Inflammatory macrophage treated with lipopolysaccharide for 4 hours (primary cell): ENCODE measurements at places on chromosomes 7 and 10.

DNA sequence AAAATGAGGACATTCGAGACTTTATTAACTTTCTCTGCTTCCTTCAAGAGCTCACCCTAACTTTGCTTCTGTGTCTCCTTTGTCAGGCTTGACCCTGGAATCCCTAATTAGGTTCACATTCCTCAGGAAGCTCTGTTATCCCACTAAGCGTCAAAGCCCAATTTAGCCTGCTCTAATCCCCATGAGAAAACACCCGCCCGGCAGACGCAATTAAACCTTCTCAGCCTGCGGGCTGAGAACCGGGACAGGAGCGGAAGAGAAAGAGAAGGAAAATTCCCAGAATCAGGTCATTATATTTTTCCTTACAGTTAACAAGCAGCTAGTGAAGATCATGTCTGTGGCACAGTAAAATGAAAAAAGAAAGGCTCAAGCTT is 93.0 kb downstream of the TNS3 start:
- no peak for DNase-seq

- no peak for DNase-seq
Measured at GRCh38 chr10:28276384-28276783, 26.5 kb downstream of the MPP7 start.

GRCh38 chr10:14093730-14094484 is 236.8 kb downstream of the FRMD4A start:
- DNase-seq: peak; percentile 15

- no peak for DNase-seq
Measured at GRCh38 chr7:115094163-115094562, 172.3 kb downstream of the MDFIC start.

DNA sequence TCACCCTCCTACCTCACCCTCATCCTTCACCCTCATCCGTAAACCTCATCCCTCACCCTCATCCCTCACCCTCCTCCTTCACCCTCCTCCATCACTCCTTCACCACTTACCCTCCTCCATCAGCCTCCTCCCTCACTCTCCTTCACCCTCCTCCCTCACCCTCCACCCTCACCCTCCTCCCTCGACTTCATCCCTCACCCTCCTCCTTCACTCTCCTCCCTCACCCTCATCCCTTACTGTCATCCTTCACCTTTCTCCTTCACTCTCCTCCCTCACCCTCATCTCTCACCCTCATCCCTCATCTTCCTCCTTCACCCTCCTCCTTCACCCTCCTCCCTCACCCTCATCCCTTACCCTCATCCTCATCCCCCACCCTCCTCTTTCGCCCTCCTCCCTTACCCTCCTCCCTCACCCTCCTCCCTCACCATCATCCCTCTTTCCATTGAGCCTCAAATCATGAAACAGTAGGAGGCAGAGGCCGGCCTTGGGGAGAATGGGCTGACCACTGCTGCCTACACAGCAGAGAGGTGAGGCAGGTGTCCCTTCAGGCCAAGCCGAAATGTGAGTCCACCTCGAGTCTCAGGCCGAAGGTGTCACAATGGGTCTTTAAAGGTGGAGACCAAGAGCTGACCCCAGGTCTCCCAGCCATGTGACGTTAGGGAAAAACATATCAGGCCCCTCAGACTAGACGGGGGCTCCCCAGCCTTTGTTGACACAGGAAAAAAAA is 53.0 kb downstream of the PDGFA start:
- DNase-seq: no peak

GRCh38 chr7:30682212-30683083 is at the start of gene CRHR2:
Gene CRHR2, minus strand, starts transcription at chr7:30682456. Its CDS starts 176 bp downstream, at chr7:30682280.
- DNase-seq: no peak

- no peak for DNase-seq
Measured at GRCh38 chr10:48291190-48291589, 15.3 kb upstream of the MAPK8 start.

- DNase-seq: no peak
Measured at GRCh38 chr10:44801383-44802327, 109.5 kb upstream of the TMEM72 start.

- DNase-seq: no peak
Measured at GRCh38 chr7:157795199-157795598, 458.4 kb downstream of the DNAJB6 start.

GRCh38 chr10:34102893-34103506 is 712.1 kb downstream of the PARD3 start:
- no peak for DNase-seq
